ENCODE measurements at places on chromosomes 13 and 19.

- no peak for DNase-seq
These were observed 18.5 kb upstream of the ZNF331 start for GRCh38 chr19:53519446-53519845.

DNA sequence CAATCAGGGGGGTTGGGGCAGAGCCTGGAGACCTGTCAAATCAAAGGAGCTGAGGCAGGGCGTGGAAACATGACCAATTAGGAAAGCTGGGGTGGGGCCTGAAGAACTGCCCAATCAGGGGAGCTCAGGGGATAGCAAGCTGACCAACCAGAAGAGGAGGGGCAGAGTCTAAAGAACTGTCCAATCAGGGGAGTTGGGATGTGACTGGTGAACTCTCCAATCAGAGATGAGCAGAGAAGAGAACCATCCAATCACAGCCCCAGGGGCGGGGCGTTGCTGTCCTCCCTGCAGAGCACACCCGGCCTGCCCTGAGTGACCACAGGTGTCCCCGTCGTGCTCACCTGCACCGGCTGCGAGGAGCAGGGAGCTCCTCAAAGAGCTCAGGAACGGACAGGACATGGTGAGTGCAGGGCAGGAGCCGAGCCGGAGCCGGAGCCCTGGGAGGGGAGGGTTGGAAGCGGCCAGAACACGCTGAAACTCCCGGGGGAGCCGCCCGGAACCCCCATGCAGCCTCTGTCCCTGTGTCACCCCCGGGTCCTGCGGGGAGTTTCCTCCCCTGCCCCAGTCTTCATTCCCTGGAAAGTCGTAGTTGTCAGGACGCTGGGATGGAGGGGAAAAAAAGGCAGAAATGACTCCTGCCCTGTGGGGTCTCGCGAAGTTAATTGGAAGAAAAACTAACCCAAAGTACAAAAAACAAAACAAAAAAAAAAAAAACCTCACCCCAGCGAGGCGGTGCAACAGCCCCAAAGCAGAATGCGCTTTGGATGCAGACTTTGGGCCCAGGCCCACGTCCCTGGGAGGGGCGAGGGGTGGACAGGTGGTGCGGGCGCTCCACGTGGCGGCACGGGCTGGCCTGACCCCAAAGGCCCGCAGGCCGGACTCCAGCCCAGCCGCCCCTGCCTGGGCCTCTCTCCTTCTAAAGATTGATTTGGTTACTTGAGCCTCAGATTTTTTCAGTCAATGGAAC lies at the start of gene ZNF556:
Gene ZNF556 (plus strand): TSS at position 311 of the 967 bp plus-strand sequence. CDS start 87 bp downstream, at position 398.
- DNase-seq: no peak

- no peak for DNase-seq
These were observed 874.8 kb upstream of the SLITRK6 start for GRCh38 chr13:86673931-86674431.

DNA sequence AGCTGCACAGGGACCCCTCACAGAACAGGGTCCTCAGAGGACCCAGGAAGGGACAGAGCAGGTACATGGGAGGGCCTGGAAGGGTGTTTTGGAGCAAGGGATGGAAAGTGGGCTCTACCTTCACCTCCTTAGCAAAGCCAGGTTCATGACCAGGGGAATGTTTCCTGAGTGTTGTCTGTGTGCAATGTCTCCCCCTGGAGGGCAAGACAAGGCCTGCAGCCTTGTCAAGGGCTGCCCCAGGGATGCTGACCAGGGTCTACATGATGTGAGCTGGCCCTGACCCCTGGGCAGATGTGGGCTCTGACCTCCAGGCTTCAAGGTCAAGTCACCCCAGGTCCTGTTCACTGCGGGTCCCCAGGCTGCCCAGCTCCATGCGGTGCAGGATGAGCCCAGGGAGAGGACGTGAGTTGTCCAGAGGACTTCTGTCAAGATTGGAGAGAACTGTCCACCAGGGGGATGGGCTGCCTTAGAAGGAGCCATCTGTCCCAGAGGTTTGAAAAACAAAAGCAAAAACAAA lies 1.0 kb upstream of the CEACAM1 start:
- peak; percentile 40 for DNase-seq

GRCh38 chr13:19862481-19863313 lies 752 bp downstream of the ZMYM5 start:
- peak; percentile 16 for DNase-seq

DNA sequence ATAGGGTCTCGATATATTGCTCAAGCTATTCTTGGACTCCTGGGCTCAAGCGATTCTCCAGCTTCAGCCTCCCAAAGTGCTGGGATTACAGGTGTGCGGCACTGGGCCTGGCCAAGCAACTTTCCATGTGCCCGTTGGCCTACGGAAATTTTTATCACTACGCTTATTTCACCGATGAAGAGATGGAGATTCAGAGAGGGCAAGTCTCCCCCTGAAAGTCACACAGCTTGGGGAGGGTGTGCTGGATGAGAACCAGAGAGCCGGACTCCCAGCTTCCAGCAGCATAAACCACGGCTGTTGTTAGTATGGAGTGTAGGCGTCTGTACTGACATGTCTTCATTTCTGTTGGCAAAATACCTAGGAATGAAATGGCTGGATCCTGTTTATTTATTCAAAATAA lies 11.8 kb upstream of the GNA11 start:
- DNase-seq: no peak

- no peak for DNase-seq
These were observed 25.7 kb upstream of the FREM2 start for GRCh38 chr13:38661010-38661675.

DNA sequence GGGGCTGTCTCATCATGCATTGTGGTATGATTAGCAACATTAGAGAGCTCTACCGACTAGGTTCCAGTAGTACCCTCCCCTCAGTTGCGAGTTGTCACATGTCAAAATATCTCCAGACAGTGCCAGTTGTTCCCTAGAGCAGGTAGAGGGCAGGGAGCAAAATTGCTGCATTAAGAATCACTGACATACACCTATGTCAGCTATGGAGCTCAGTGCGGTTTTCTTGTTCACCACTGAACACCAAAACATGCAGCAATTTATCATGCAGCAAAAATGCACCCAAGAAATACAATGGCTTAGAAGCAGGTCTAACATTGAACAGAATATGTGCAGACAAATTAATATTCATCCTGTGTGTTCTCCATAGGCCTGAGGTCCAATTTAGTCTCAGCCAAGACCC lies 186.9 kb upstream of the STARD13 start:
- DNase-seq: no peak

DNA sequence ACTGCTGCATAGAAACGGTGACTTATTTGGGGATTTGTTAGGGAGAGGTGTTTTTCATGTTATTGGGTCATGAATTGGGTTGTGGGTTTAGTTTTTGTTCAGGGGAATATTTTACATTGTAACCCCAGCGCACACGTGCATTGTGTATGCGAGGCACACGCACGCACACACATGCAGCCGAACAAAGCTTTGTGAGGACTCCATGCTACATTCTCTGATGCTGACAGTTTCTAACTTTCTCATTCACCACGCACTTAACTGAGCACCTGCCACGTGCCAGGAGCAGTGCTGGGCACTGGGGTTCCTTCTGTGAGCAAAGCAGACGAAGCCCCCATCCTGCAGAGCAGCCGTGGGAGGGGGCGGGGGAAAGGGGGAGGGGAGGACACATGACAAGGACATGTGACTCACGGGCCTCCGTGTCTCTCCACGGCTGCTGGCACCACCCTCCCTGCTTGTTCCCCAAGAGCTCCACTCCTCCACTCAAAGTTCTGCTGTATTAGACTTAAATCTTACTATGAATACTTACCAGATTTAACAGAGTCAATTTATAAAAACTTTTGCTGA lies 55.6 kb downstream of the SLC7A9 start:
- no peak for DNase-seq

- no peak for DNase-seq
These were observed 37.3 kb downstream of the KDM4B start for GRCh38 chr19:5006201-5006600.

DNA sequence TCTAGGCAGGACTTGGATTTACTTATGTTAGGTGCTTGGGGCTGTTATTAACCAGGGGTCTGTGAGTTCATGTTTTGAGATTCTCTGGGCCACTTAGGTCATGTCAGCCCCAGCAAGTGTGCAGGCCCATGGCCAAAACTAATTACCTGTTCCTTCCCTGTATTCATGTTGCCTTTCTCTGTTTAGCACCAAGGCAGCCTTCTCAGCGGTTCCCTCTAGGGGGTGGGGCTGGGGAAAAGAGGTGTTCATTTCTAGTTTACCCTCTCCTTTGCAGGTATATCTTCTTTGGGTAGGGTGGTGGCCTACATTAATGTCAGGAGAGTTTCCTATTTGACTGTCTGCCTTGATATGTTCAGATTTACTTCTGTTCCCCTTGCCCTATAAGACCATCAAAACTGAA lies 61.7 kb downstream of the PDS5B start:
- no peak for DNase-seq

DNA sequence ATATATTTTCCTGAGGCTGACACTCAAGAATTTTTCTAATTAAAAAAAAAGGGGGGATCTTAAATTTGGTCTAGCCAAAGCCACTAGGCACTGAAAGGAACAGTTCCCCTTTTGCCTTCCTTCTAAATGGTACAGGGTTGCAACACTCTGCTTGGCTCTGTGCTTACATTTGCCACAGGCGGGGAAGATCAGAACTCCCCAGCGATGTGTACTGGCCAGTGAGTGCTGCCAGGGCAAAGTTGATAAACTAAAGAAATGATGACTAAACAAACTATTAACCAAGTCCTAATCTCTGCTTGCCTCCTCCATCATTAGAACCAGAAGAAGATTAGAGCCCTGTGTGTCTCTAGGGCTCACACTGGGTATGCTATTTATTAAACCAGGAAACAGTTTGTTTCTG lies 75.3 kb upstream of the SCEL start:
- no peak for DNase-seq

- no peak for DNase-seq
These were observed 754 bp downstream of the MAMSTR start for GRCh38 chr19:48718711-48719231.

- DNase-seq: no peak
These were observed 10.2 kb downstream of the PPP2R1A start for GRCh38 chr19:52200044-52200443.

DNA sequence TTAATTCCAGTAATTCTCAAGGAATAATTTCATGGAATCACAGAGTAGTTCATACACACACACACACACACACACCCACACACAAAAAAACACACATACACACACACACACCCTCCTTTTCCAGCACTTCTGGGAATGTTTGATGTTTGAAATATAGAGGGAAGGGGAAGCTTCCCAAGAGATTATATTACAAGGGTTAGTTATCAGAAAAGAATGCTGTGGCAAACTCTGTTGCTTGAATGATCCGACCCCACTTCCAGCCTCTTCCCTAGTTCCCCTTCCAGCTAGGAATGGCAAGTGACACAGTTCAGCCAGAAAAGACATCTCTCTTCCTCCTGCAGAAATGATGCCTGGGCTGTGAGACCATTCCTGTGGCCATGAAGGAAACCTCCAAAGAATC lies 49.9 kb downstream of the KCTD12 start:
- no peak for DNase-seq

GRCh38 chr13:47929156-47929555 lies 71.9 kb downstream of the SUCLA2 start:
- DNase-seq: no peak

GRCh38 chr13:21938168-21938567 lies 267.3 kb downstream of the FGF9 start:
- DNase-seq: no peak

DNA sequence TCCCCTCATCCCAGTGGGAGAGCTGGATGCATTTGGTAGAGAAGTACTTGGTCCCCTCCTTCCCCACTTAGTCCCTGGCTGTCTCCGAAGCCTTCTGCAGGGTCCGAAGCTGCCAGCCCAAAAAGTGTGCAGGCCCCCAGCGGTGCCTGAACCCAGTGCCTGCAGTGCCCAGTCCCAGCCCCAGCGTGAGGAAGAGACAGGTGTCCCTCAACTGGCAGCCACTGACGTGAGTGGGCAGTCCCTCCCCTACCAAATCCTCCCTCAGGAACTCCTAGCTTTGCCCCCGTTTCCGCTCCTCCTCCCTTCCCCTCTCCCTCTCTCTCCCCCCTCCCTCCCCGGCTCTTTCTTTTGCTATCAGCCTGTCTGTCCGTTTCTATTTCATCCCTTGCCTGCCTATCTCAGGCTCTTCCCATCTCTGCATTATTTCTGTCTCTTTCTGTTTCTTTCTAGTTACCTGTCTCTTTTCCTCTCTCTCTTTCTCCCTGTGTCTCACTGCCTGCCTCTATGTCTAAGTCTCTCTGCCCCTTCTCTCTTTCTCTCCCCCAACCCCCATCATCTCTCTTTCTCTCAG lies 1.8 kb upstream of the LTBP4 start:
- no peak for DNase-seq

DNA sequence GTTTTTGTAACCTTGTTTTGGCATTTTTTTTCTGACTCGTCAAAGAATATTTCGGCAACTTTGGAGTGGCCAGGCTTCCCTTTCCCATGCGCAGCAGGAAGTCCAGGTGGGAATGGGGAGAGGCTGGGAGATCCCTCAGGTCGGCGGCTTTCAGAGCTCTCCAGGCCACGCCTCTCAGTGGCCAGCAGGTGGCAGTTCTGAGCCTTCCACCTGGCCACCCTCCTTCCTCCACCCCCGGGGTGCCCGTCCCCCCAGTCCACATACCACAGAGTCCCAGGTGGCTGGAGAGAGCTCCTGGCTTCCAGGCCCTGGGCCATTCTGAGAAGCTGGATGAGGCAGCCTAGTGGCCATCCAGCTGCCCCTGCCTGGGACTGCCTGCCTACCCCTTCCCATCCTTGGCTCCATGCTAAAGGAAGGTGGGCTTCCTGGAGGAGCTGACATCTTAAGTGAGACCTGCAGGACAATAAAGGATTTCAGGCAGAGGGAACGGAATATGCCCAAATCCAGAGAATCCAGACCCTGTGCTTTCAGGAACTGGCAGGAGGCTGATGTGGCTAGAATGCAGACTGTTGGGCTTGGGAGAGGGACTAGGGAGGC lies 46.3 kb downstream of the CCNE1 start:
- DNase-seq: no peak

GRCh38 chr13:109166804-109167203 lies 537.4 kb downstream of the MYO16 start:
- no peak for DNase-seq

Data from stimulated activated CD8-positive, alpha-beta memory T cell treated with anti-CD3 and anti-CD28 coated beads, Interleukin-7, amount 100 ng/mL, for 24 hours (primary cell).